Stimulated activated CD4-positive, alpha-beta T cell treated with anti-CD3 and anti-CD28 coated beads, Interleukin-1b, Interleukin-23, amount 100 ng/mL, for 1 hour (primary cell): ENCODE measurements at places on chromosomes 12 and 14.

GRCh38 chr12:63957496-63957895 is 113.0 kb downstream of the SRGAP1 start:
- no peak for DNase-seq

DNA sequence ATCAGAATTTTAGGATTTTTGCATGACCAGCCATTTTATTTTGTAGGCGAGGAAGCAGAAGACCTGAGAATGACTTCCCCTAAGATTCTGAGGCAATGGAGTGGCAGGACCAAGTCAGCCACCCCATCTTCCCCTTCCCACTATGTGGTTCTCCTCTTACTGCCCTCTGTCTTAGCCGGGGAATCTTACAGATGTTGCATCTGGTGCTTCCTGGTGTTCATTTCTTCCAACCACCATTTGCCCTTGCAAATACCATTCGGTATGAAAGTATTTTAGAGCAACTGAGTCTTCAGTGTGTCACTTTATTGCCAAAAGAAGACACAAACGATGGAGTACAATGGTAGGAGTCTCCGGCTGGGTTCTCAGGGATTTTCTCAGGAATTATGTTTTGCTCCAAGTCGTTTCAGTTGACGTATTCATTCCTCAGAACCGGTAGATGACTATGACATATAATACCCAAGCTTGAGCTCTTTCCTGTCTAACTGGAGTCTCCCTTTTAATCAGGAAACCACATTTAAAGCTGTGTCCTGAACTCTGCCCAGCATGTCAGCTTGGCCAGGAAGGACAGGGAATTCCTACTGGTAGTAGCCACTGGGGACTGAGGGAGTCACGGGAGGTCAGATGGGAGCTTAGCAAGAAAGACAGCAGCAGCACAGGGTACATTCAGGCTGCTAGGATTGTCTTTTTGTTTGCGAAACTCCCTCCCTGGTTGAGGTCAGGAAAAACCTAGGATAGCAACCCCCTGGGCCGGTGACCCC is 87.0 kb downstream of the SAMD4A start:
- no peak for DNase-seq

- DNase-seq: no peak
Measured at GRCh38 chr12:903055-903454, 46.4 kb downstream of the RAD52 start.

DNA sequence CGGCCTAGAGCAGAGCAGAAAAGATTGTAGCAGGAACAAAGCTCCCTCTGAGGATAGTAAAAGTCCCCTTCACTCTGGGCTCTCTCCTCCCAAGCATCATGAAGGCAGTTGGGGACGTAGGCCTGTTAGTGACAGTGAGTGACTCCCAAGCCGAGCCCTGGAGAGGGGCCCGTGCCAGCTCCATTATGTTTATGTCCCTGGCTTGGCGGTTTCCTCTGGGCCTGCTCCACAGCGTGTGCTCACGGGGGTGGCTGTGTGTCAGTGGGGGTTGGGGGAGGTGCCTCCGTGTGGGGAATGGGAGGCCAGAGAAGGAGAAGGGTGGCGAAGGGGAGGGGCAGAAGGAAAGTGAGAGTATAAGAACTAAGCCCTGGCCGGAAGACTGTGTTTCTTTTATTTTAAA is 170.0 kb upstream of the VASH1 start:
- no peak for DNase-seq

DNA sequence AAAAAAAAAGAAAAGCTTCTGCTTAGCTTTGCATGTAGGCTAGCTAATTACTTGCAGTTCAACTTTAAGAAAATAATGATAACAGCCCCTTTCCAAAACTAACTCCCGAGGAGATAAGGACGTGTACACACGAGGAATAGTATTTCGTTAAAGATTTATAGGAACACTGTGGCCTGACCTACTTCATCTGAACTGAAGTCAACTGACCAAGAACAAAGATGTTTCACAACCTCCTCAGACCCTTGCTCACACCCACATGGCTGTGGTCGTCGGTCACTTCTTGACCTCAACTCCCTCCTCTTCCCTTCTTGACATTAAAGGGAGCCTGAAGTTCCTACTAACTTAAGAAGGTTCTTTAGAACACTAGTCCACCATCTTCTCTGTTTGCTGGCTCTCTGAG is 25.3 kb upstream of the FAM181A start:
- no peak for DNase-seq

DNA sequence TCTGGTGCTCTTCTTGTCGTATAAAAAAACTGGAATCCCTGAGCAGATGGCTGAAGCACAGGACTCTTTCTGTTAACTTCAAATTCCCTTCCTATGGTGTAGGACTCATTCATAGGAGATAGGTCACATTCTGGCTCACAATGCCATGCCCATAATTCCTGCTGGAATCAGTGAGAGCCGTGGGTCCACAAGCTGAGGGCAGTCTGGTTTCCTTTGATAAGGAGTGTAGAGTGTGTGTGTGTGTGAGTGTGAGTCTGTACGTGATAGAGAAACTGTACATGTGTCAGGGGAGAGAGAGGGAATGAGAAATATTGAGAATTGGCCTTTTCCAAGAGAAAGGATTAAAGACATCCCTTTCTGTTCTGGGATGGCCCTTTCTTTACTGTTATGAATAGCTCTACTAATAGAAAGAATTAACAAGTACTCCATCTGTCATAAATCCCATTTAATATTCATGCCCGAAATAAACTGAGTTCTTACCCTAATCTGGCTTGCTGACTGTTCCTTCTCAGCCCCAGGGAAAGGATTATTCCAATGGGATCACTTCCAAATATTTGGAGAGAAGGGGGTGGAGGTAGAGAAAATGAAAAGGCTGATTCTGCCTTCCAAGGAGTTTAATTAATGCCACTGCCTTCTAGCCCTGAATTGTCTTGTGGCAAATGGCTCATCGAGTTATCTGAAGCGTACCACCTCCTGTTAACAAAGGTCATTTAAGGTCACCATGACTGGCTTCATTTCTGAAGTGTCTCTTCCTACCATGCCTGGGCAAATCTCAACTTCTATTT is 79.0 kb downstream of the TMX1 start:
- no peak for DNase-seq

DNA sequence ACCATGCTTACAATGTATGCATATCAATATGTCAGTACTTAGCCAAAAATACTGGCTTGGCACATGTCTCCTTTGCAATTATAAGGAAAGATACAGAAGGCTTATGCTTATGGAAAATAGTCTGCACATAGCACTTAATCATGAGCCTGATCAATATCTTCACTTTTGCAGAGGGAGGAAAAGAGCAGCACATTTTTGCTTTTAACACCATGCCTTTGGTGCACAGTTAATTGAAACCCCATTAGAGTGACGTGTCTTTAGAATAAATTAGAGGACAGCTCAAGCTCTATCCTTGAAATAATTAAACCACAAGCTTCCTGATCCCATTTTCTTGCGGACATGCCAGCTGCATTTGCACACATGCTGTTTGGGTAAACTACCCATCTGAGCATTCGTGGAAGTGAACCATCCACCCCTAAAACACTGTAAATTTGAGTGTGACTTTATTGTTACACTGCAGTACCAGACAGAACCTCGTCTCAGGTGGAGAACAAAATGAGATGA is 839.9 kb upstream of the MGAT4C start:
- no peak for DNase-seq

DNA sequence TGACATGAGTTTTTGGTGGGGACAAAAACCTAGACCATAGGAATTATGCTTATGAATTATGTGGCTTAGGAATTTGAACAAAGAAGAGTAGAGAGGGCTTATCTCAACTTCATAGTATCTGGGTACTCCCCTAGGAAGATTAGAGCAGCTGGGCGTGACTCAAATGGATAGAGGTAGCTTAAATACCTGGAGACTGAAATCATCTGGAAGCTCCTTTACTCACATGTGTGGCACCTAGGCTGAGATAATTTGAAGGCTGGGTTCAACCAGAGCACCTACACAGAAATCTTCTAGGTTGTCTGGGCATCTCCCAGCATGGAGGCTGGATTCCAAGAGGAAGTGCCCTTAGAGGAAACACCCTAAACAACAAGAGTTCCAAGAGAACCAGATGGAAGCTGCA is 393.9 kb downstream of the ADAMTS20 start:
- no peak for DNase-seq

DNA sequence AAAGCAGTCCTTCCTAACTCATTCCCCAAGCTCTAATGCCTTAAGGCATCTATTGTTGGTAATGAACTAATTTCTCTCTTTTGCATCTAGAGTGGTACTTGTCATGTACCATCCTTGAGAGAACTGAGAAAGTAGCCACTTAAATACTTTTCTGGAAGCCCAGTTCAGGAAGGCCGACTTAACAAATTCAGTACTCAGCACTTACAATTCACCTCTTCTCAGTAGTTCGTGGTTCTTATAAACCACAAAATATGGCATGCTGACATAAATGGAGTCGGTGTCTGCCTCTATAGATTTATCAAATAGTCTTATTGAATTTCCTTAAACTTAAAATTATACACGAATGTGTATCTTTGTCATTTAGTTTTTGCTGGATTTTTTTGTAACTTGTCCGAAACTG is 9.4 kb upstream of the COCH start:
- no peak for DNase-seq

GRCh38 chr14:68292441-68293215 is 473.0 kb downstream of the RAD51B start:
- DNase-seq: no peak

- no peak for DNase-seq
Measured at GRCh38 chr12:75905922-75906321, 125.7 kb downstream of the PHLDA1 start.

- DNase-seq: no peak
Measured at GRCh38 chr14:92848887-92849286, 54.8 kb downstream of the GOLGA5 start.
